ENCODE measurements at places on chromosomes 2 and 18. TPM values are rescaled to one million over a fixed set of nuclear protein-coding genes. Genes with fewer than 3 reads are reported as not detected.

DNA sequence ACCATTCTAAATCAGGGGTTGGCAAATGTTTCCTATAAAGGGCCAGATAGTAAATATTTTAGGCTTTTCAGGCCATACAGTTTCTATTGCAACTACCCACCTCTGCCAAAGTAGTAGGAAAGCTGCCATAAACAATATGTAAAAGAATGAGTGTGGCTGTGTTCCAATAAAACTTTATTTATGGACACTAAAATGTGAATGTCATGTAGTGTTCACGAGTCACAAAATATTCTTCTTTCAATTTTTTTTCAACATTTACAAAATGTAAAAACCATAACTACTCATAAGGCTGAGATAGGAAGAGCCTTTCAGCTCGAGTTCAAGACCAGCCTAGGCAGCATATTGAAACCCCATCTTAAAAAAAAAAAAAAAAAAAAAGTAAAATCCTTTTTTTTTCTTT lies 13.4 kb downstream of the KCNG3 start:
- DNase-seq = no peak

GRCh38 chr2:6025391-6025790 lies 333.2 kb downstream of the SOX11 start:
- no peak for DNase-seq

DNA sequence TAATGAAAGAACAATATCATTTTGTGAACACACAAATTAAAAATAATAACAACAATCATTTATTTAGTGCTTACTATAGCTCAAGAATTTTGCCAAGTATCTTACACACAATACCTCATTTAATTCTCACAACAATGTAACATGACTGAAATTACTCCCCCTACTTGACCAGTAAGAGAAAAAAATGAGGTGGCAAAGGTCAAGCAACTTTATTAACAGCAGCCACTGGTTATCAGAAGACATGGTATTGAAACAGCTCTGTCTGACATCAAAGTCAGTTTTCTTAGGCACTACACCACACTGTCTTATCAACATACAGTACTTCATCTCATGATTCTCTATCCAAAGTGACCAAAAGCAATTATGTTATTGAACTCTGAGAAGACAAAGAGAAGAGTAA lies 389.4 kb downstream of the ZEB2 start:
- DNase-seq = no peak

DNA sequence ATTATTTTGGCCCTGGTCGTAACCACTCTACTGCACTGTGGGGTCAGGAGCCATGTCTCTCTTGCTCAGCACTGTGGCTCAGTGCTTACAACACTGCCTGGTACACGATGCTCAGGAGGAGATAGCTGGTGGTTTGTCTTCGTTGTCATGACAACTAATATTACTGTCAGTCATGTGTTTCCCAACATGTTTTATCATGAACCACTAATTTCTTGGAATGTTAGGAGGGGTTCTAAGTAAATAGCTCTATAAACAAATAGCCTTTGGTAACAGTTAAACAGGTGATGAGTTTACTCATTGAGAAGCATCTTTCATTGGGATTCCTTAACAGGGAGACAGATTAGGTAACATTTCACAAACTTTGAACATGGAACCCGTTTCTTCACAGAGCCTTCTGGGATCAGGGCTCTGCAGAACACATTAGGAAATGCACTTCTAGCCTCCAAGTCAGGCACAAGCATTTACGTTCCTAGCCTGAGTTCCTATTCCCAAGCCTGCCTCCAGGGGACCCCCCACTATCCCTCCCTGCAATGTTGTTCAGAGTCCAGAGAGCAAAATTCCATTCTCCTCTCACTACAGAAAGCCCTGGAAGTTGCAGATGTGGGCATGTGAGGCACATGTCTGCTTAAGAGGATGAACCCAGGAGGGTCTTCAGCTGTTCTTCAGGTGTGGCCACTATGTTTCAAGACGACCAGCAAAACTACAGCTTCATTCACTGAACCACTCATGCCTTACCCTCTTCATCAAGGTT lies 6.4 kb upstream of the RBM44 start:
- DNase-seq = peak; percentile 15

GRCh38 chr2:24509425-24509824 lies 18.4 kb downstream of the NCOA1 start:
- DNase-seq = no peak

DNA sequence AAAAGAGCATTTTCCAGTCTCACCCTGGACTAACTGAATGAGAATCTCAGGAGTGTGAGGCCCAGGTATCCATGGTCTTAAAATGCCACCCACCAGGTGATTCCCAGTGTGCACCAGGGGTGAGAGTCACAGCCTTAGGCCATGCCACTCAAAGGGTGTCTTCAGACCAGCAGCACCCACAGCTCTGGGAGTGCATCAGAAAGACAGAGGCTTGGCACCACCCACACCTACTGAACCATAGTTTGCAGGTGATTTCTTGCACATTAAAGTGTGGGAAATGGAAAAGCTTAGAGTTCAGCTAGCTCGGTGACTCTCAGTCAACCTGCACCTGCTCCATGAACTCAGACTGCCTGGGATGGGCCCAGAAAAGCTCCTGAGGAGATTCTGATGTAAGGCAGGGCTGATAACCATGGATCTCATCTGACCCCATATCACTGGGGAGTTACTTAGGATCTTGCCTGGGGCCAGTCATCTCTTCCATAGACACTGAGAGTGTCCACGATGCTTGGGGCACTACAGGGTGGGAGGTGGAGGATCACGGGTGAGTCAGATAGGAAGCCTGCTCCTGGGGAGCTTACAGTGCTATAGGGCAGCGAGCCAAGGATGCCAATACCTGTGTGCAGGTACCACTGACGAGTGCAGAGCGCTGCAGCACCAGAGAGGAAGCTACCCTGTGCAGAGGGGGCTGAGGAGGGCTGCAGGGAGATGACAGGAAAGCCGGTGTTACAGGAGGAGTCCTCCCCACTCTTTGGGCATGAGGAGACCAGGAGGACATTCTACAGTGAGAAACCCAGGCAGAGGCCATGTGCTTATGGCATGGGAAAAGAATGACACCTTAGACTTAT lies 4.6 kb downstream of the IL37 start:
- no peak for DNase-seq

- DNase-seq = peak; percentile 15
Observed at GRCh38 chr2:44560352-44560751, 198.6 kb downstream of the CAMKMT start.

- no peak for DNase-seq
Observed at GRCh38 chr18:48597110-48597509, 58.3 kb downstream of the CTIF start.

- no peak for DNase-seq
Observed at GRCh38 chr2:80153151-80153550, 151.4 kb downstream of the LRRTM1 start.

GRCh38 chr2:181408861-181409260 lies 48.3 kb upstream of the ITGA4 start:
- DNase-seq = no peak

DNA sequence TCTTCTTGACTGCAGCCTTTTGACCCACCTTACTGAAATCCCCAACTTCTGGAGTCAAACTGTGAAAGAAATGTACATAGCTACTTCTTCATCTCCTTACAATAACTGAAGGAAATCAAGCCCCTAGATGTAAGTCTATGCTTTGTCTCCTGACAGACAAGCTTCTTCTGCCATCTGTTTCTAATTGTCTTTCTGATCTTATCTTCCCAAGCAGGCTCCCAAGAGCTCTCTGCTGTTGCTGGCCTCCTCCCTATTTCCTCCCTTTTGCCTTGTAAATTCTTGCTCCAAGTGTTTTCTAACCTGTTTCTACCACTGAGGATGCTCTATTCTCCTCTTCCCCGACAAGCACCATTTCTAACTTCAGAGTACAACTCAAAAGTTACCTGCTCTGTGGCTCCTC lies 77.4 kb upstream of the OSR1 start:
- DNase-seq = peak; percentile 2

DNA sequence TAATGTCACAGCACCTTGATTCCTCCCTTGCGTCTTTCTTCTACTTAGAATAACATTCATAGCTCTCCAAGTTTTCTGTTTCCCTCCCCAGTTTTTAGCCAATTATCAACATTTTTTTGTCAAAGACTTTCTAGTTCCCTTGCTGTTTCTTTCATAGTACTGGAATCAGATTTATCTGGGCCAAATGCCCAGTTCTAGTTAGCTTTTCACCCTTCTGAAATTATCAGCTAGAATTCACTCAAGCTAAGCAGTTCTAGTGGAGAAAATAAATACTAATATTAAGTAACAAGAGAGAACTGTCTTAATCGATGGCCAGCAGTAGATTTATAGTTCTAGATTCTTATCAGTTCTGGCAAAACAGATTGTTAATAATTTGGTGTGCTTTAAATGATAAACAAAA lies 36.2 kb downstream of the EFEMP1 start:
- peak; percentile 43 for DNase-seq

MROH2A gene
- total RNA-seq = not detected

CD28 gene
- total RNA-seq = not detected

LHCGR gene
- total RNA-seq = not detected

Measured in M059J (cell line).